C1 segment of cervical spinal cord (tissue), 14 donors: ENCODE measurements at places on chromosomes 4 and X.

DNA sequence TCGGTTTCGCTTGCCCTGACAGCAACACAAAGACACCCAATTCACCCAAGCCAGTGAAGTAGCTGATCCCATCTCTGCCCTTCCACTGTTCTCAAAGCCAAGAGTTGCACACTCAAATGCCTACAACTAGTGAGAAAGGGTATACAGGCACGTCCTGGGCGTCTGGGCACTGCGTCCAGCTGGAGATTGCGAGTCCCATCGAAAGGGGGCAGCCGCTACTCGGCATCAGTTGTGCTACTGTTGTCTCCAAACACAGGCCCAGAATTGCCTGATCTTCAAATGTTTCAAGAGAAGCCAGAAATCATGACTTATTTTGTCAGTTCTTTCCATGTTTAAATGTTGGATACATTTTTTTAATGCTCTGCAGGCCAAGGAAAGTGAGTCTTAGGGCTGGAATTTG lies 487.8 kb downstream of the BCOR start:
- no peak for DNase-seq

GRCh38 chrX:123230798-123231197 lies 46.7 kb downstream of the GRIA3 start:
- DNase-seq: no peak

GRCh38 chr4:156084373-156084772 lies 130.7 kb upstream of the CTSO start:
- no peak for DNase-seq

DNA sequence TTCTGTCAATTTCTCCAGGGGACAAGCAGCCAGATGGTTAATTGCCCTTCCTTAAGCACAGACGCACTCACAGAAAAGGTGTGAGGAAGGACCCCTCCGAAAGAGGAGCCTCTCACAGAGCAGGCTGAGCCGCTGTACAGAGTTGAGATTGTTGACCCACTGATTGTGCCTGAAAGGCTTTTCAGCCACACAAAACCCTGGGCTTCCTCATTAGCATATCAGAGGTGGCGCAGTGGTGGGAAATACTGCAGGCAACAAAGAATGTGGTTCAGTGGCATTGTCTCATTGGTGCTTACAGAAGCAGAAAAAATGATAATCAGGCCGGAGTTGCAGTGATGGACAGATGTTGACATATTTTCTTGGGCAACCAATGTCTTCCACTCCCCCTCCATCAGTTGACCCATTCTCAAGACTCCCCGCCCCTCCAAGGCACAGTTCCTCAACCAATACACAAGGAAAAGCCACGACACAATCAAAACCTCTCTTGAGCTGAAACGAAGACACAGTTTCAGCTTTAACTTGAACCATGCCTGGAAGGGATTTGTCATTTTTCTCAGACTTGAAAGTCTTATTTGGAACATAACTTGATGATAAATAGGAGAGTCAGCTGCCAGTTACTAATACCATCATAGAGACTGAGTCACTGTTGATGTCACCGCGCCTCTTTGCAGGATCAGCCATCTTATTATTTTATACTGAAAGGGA lies 53.1 kb downstream of the ATXN3L start:
- no peak for DNase-seq

DNA sequence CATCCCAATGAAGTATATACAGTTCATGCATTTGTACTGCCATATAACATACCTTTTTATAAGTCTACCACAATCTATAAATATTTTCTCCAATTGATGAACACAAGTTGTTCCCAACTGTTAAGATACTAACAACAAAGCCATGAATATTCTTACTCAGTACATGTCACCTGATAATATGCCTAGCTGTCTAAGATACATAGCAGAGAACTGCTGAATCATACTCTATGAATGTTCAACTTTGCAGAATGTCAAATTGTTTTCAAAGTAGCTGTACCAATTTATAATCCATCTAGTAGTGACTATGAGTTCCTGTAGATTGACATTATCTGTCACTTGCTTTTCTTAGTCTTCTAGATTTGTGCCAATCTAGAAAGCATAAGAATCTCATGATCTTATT lies 84.9 kb downstream of the RAB28 start:
- no peak for DNase-seq

- no peak for DNase-seq
These were observed 14.1 kb downstream of the NAT8L start for GRCh38 chr4:2072971-2073807.

- DNase-seq: no peak
These were observed 33.9 kb downstream of the CASK start for GRCh38 chrX:41889317-41890025.

DNA sequence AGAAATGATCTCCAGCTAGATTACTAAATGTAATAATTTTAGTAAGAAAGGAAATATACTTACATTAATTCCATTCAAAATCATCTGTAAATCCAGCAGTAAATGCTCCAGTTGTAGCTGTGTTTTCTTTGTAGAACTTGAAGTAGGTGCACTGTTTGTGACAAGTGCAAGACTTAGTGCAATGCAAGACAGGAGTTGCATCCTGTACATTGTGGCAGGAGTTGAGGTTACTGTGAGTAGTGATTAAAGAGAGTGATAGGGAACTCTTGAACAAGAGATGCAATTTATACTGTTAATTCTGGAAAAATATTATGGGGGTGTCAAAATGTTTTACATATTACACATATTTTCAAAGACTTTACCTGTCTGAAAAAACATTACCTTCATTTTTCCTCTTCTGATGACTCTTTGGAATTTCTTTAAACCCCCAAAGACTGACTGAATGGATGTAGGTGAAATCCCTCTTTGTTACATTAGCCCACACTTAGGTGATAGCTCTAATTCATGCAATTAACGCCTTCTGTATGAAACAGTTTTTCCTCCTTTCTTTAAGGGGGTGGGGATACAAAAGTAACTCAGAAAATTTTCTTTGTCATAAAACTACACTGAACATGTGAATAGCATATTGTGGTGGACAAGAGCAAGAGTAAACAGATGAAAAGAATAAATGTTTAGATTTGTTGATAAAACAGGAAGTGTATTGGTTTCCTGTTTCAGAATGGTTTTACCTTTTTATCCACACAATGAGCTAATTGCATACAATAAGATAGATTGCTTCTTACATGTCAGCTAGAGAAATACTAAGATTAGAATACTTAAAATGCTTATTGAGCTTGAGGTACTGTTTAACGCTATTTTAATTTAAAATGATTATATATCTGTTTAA lies at the start of gene IL2:
IL2 (minus strand) TSS at position 495 of the 886 bp plus-strand sequence; CDS start at position 210, 285 bp downstream.
- no peak for DNase-seq

- no peak for DNase-seq
These were observed 34.0 kb downstream of the UBE2K start for GRCh38 chr4:39731908-39732307.

- no peak for DNase-seq
These were observed 13.3 kb upstream of the CDKL2 start for GRCh38 chr4:75643651-75644050.

DNA sequence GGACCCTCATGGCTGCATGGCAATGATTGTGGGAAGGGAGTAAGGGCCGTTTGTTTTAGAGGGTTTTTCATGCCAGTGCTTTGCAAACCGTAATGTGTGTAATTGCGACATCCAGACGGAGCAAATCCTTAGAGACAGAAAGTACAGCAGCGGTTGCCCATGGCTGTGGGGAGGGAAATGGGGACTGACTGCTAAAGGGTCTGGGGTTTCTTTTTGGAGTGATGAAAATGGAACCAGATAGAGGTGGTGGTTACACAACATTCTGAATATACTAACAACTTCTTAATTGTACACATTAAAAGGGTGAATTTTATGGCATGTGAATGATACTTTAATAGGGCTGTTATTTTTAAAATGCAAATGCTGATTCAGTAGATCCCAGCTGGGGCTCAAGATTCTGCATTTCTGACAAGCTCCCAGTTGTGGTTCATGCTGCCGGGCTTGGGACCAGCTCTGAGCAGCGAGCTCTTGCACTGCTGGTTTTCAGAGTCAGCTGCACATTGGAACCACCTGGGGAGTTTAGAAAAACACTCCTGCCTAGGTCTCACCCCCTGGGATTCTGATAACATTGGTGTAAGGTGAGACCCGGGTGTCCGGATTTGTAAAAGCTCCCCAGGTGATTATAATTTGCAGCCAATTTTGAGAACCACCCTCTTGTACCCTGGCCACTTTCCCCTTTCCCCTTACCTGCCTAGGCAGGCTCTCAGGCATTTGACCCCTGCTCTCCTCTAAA lies 47.7 kb downstream of the PRPS1 start:
- no peak for DNase-seq

GRCh38 chrX:71910986-71911730 lies 513 bp downstream of the NHSL2 start:
- DNase-seq: no peak

- no peak for DNase-seq
These were observed 132.3 kb downstream of the HMX1 start for GRCh38 chr4:8739317-8739716.

DNA sequence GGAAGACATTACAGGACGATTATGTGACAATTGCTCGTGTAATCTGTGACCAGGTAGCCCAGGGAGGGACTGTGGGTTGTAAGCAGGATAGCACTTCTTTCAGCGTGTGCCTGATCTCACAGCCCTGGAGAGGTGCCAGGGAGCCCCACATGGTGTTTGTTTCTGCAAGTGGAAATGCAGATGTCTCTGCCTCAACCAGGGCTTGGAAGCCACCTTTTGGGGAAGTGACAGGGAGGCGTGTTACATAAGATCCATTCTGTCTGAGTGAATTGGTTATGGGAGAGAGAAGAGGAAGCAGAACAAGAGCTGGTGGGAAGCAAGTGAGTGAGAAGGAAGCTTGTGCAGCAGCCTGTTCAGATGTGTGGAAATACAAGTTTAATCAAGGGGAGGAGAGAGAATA lies 104.5 kb upstream of the GATB start:
- DNase-seq: no peak

DNA sequence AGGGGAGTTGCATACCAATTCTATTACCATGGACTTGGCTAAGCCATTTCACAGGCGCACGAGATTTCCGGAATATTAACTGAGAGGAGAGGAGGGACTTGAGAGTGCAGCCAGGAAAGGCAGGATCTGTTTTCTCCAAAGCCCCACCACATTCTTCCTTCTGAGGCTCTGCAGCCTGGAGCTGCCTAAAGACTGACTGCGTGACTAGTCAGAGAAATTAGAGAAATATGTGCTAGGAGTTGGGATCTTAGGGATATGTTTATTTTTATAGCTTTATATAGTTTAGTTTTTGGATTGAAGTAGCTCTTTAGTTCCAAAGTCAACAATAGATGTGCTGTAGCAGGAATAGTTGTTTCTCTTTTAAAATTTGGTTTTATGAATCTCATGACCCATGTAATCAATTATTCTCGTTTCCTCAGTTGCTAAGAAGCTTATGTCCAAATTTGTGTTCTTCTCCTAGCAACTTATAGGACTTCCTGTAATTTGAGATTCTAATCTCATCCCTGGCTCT lies 300.1 kb upstream of the DDX53 start:
- no peak for DNase-seq

DNA sequence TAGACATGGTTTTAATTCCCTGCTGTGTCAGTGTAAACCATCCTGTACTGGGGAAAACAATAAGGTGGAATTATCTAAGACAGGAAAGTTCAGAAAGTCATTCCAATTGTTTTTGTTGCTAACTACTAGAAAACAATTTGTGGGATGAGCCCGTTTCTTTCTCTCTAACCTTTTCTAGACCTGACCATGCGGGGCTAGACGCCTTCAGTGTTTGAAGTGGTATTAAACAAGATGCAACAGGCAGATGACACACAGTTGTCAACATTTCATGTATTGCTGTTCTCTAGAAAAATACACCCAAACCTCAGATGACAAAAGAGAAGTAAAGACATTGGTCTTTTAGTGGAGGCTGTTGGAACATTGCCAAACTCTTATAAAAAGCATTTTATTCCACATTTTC lies 105.7 kb downstream of the FRAS1 start:
- DNase-seq: no peak

- DNase-seq: no peak
These were observed 225.5 kb downstream of the PARM1 start for GRCh38 chr4:75158451-75158850.

DNA sequence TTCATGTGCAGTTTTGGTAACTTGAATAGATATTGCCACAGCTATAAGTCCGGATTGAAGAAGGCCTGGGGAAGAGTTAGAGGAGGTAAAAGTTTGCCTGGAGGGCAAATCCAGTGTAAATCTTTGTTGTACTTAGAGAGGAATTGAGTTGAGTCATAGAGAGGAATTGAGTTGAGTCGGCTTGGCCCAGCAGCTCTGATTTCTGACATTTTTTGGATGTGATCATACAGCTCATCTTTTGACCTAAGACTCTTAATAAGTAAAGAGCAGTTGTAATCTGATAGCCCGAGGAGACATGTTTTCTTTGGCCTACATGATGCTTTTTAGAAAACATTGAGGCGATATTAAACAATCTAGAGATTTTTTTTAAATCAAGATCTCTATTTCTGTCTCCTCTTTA lies 3.9 kb downstream of the KIT start:
- DNase-seq: no peak

DNA sequence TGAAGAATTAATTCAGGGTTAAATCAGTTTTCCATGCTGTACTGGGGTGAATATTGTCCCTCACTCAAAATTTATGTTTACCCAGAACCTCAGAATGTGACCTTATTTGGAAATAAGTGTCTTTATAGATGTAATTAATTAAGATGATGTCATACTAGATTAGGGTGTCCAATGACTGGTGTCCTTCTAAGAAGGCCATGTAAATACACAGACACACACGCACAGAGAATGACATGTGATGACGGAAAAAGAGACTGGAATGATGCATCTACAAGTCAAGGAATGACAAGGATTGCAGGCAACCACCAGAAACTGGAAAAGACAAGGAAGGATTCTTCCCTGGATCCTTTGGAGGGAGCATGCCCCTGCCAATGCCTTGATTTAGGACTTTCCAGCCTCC lies 84.6 kb upstream of the GPR34 start:
- DNase-seq: no peak

DNA sequence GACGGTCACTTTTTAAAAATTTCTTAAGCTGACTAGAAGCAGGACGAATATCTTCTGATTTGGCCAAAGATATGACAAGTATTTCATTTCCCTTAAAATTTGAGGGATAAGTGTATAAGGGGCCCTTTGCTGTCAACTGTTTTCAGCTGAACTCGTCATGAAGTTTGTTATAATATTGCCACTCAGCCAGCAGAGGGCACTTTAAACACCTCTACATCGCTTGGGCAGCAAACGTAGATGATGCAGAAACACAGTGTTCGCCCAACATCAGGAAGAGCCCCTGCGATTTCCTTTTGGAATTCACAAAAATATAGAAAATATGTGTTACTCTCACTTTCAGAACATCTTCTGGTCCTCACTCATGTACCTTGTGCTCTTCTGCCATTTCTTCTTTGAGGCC lies 435.7 kb upstream of the FMR1 start:
- no peak for DNase-seq

GRCh38 chr4:6926681-6927478 lies 17.3 kb downstream of the TBC1D14 start:
- no peak for DNase-seq
